ENCODE measurements at places on chromosomes 5 and 9.

GRCh38 chr9:122220673-122221182 lies 8.0 kb downstream of the LHX6 start:
- DNase-seq, result no peak

- DNase-seq, result no peak
Measured at GRCh38 chr9:100413839-100414420, 13.0 kb upstream of the MSANTD3 start.

DNA sequence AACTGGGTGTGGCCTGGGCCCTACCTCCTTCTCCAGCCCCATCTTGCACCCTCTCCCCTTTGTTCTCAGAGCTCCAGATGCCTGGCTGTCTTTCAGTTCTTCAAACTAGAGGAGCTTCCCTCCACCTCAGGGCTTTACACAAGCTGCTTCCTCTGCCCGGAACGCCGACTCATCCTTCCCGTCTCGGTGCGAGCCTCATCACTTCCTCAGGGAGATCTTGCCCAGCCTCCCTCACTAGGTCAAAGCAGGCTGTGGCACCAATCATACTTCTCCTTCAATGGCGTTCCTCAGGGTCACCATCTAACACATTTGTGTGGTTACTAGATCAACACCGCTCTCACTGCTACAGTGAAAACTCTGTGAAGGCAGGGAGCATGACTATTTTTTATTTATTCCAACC lies 56.2 kb upstream of the ZSWIM6 start:
- DNase-seq, result no peak

- DNase-seq, result no peak
Measured at GRCh38 chr9:117696154-117696553, 8.0 kb upstream of the TLR4 start.

- no peak for DNase-seq
Measured at GRCh38 chr5:169201597-169201996, 99.3 kb downstream of the SLIT3 start.

DNA sequence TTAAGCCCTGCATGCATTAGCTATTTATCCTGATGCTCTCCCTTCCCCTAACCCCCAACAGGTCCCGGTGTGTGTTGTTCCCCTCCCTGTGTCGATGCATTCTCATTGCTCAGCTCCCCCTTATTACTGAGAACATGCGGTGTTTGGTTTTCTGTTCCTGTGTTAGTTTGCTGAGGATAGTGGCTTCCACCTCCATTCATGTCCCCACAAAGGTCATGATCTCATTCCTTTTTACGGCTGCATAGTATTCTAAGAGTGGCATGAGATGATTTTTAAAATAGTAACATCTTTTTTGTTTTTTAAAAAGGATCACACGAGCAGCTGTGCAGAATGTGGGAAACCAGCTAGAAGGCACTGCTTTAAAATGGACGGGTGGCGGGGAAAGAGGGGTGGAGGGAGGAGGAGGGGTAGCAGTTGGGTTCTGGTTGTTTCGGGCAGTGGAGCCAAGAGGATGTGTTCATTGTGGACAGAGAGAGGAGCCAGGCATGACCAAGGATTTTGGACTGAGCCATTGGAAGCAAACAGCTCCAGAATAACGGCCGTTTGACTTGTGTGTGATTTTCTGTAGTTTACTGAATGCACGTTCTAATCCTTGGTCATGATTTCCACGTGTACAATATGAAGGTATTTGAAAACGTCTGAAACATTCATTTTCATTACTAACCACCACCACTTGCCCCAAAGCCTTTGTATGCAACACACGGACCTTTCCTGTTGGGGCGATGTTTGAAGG lies 1.7 kb upstream of the TENT4A start:
- DNase-seq, result no peak

- DNase-seq, result no peak
Measured at GRCh38 chr5:114434396-114435219, 72.7 kb downstream of the KCNN2 start.

DNA sequence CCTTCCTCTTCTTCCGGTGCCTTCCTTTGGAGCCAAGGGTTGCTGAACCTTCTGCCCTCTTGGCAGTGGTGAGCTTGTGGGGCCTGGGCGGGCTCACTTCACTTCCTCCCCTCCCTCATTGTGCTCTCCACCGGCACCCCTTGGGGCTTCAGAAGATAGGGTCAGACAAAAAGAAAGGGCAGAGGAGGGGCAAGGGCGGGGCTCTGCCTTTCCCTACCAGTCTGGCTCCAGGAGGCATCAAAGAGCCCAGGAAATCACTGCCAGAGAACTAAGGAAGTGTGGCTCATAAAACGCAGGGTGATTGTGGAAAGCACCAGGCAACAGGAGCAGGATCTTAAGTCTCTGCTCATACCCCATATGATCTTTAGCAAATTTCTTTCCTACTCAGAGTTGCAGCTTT lies 34.8 kb downstream of the ACOT12 start:
- DNase-seq, result no peak

GRCh38 chr5:32869216-32869615 lies 158.1 kb downstream of the NPR3 start:
- DNase-seq, result no peak

GRCh38 chr5:135645336-135646180 lies 66.8 kb upstream of the CXCL14 start:
- DNase-seq, result no peak

DNA sequence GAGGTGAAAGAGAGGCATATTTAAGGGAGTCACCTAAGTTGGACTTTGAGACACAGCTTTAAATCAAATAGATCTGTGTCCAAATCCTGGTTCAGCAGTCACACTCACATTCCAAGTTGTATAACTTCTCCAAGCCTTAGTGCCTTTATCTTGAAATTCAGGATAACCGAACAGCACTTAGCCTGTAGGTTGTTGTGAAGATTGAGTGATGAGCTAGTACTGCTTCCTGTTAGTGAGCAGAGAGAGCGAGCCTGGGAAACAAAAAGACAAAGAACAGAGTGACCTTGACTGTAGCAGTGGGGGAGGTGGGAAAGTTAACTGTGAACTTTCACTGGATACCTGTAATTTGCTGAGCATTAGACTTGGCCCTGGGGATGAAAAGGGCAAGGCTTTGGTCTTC lies 22.4 kb downstream of the MAML1 start:
- no peak for DNase-seq

DNA sequence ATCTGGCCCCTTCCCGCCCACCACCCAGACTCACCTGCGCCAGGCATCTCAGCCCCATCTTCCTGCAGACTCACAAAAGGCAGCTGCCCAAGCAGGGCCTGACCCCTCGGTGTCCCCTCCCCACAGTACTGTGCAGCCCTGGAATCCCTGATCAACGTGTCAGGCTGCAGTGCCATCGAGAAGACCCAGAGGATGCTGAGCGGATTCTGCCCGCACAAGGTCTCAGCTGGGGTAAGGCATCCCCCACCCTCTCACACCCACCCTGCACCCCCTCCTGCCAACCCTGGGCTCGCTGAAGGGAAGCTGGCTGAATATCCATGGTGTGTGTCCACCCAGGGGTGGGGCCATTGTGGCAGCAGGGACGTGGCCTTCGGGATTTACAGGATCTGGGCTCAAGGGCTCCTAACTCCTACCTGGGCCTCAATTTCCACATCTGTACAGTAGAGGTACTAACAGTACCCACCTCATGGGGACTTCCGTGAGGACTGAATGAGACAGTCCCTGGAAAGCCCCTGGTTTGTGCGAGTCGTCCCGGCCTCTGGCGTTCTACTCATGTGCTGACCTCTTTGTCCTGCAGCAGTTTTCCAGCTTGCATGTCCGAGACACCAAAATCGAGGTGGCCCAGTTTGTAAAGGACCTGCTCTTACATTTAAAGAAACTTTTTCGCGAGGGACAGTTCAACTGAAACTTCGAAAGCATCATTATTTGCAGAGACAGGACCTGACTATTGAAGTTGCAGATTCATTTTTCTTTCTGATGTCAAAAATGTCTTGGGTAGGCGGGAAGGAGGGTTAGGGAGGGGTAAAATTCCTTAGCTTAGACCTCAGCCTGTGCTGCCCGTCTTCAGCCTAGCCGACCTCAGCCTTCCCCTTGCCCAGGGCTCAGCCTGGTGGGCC lies 1.9 kb downstream of the IL13 start:
- no peak for DNase-seq

GRCh38 chr5:23014825-23015224 lies 161.7 kb upstream of the CDH12 start:
- no peak for DNase-seq

- DNase-seq, result no peak
Measured at GRCh38 chr5:7960142-7960541, 91.2 kb downstream of the MTRR start.

Data from GM12892 (cell line).